Naive B cell (primary cell): ENCODE measurements at places on chromosomes 13 and 19.

DNA sequence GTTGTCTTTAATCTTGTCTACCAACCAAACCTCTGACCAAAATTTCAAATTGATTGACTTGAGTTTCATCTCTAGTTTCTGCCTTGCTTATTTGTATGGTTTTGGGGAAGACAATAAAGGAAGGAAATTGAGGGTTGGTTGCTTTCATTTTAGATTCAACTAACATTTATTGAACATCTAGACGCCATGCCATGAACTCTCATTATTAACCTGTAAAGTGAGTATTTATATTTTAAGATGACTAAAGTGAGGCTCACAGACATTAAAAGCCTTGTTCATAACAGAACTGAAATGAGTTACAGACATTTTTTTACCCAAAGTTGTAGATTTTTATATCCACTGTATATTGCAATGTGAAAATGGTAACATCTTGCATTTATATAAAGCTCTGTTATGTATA is 239.3 kb downstream of the LMO7 start:
- no peak for DNase-seq

- no peak for DNase-seq
These were observed at the start of gene IPO5 for GRCh38 chr13:97953376-97953970. TSS of gene IPO5 (plus strand) at chr13:97953675. CDS start at chr13:97976697, 23,022 bp downstream.

- no peak for DNase-seq
These were observed 52.9 kb upstream of the GPR12 start for GRCh38 chr13:26813321-26813979.

DNA sequence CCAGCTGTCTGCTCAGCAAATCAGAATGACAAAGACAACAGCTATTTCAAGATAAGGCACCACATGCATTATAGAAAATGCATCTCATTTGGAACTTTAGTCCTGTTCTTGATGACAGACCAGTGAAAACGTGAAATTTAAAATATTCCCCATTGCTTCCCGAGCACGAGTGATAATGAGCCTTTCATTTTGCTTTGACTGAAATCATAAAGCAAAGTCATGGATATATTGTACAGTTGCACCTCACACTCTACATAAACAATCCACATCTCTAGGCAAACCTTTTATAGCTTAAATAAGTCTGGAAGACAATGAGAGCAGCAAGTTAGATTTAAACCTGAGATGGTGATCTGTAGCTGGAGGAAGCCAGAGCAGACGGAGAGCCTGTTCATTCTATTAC is 79.1 kb downstream of the FAM216B start:
- no peak for DNase-seq

DNA sequence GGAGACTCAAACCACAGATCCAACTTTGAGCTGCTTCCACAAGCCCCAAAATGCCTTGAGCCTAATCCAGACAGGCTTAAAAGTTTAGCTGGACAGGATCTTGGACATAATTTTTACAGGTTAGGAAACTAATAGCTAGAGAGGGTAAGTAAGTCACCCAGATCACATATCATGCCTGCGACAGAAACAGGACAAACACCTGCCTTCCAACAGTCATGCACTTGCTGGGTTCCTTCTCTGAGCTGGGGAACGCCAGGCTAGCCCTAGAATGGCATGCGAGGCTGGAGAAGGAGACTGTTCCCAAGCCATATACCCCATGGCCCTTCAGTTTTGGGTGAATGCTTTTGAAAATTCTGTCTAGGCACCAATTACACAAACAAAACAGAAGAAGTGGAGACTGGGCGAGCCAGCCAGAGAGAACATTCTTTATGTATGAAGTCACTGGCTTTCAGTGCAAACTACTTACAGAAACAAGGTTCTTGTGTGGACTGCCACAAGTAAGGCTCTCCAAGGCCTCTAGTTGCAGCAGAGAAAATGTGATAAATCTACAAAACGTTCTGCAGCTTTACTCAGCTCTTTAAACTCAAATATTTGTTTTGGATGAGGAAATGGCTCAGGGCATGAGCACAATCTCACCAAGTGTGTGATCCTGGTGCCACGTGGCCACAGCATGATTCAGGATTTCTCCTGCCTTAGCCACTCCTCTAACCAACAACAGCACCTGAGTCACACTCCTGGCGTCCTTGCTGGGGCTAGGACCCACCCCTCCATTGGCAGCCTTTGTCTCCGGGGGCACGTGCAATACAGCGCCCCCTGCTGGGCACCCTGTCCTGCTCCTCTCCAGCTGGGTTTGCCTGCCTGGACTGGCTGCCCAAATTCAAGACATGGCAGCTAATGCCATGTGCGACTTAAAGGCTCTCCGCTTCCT is 73.4 kb upstream of the UBL3 start:
- DNase-seq, result peak; percentile 42
